ENCODE measurements at places on chromosomes 3 and 15. TPM values are rescaled to one million over a fixed set of nuclear protein-coding genes. Genes with fewer than 3 reads are reported as not detected.

FAM3D gene
- total RNA-seq, result 11.4 TPM

ITGA11 gene
- total RNA-seq, result 0.92 TPM

CHRNA3 gene
- total RNA-seq, result 0.09 TPM

CCR9 gene
- not detected for total RNA-seq

ARPP21 gene
- total RNA-seq, result not detected

FOXL2 gene
- 0.28 TPM for total RNA-seq

CHRNA5 gene
- 6.4 TPM for total RNA-seq

LDHAL6B gene
- total RNA-seq, result not detected

CACNA2D3 gene
- total RNA-seq, result 0.14 TPM

KY gene
- total RNA-seq, result not detected
